Amniotic epithelial cell (primary cell): ENCODE measurements at places on chromosomes 7 and 10.

- peak; percentile 7 for DNase-seq
Observed at GRCh38 chr10:63042256-63042655, 90.9 kb upstream of the NRBF2 start.

DNA sequence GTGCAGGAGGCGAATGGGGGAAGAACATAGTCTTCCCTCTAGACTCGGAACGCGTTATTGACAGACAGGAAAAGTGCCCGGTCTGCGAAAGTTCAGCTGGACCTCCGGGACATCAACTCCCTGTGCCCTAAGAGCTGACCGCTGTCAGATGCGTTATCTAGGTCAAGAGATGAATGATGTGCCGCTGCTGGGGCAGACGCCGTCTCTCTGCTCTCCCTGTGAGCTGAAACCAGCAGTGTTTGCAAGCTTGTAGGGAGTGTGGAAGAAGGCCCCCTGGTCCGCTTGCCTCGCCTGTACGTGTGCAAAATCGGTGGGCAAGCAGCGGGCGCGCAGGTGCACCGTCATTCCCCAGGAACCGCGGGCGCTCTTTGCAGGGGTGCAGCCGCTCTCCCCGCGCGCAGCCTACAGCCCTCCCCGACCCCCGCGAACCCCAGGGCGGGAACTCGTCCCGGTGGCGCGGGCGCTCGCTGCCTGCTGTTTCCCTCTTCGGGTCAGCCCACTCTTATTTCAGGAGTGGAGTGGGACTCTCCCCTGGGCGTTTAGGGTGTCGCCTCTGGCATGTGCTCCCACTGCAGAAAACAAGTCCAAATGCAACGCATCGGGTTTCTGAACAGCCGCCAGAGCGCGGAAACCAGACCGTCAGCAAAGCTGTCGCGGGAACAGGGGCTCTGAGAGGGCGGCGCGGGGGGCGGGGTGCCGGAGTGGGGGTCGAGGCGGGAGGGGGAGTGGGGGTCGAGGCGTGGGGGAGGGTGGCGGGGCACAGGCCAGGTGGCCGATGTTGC lies 1.8 kb upstream of the PFKFB3 start:
- peak; percentile 83 for DNase-seq

GRCh38 chr10:127498087-127498486 lies 51.0 kb upstream of the NPS start:
- DNase-seq = no peak

GRCh38 chr10:77392236-77392721 lies 245.3 kb downstream of the KCNMA1 start:
- peak; percentile 66 for DNase-seq

DNA sequence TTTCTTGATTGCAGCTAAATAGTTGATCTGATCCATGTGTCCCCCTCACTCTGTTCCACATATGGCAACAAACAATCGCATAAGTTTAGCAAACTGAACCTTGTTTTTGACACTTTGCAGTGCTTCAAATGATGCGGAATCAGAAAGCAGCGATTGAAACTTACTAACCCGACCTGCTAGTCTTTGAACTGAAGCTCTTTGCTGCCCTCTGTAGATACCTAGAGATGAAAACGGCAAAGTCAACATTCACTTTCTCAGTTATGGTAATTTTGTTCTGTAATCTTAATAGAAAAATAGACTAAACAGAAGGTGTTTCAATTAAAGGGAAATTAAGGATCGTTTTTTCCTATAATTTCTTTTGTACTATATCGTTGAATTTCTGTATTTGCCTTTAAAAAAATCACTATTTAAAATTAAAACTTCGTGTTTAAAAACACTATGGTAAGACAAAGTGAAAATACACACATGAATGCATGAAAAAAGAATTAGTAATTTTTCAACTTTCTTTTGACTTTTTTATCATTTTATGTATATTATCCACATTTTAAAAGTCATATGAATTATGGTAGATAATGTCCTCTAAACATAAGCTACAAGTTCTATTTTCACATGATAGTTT lies 276.5 kb downstream of the MAGI2 start:
- DNase-seq = peak; percentile 57

- peak; percentile 36 for DNase-seq
Observed at GRCh38 chr7:4753598-4754432, 21.6 kb upstream of the AP5Z1 start.

GRCh38 chr10:121540732-121541395 lies 57.4 kb downstream of the FGFR2 start:
- no peak for DNase-seq

GRCh38 chr7:55538538-55538937 lies 33.8 kb downstream of the VOPP1 start:
- DNase-seq = peak; percentile 98

DNA sequence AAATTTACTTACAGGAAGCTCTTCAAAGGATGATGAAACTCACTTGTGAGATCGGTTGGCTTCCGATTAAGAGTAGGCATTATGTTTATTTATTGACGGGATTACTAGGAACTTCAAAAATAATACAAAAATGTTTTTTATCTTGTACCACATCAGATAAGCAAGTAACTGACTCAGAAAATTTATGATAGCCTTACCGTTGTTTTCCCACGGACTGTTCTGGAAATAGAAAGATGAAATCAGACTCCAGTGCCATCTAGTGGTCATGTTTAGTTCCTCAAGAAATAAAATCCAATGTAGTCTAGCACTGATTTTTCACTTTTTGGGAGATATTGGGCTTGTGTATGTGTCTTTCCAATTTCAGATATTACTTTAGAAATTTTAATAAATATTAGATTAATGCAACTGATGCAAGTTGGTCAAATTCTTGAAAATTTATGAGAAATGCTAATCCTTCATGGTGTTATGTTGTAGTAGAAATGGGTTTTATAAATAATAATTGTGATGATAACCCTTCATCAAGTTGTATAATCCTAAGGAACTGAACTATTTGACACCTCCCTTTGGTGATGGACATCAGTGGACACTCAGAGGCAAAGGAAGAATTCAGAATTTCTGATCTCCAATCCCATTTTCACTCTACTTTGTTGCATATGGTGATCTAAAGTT lies 168.8 kb downstream of the TMEM26 start:
- peak; percentile 96 for DNase-seq

- no peak for DNase-seq
Observed at GRCh38 chr7:47480576-47481538, 101.1 kb downstream of the TNS3 start.

GRCh38 chr7:133230591-133231194 lies 22.2 kb upstream of the EXOC4 start:
- DNase-seq = peak; percentile 44

- no peak for DNase-seq
Observed at GRCh38 chr10:113020475-113020753, 70.4 kb downstream of the TCF7L2 start.

GRCh38 chr7:155531681-155532080 lies 14.7 kb downstream of the CNPY1 start:
- no peak for DNase-seq

GRCh38 chr10:7787150-7787856 lies 490 bp downstream of the KIN start:
- peak; percentile 29 for DNase-seq

DNA sequence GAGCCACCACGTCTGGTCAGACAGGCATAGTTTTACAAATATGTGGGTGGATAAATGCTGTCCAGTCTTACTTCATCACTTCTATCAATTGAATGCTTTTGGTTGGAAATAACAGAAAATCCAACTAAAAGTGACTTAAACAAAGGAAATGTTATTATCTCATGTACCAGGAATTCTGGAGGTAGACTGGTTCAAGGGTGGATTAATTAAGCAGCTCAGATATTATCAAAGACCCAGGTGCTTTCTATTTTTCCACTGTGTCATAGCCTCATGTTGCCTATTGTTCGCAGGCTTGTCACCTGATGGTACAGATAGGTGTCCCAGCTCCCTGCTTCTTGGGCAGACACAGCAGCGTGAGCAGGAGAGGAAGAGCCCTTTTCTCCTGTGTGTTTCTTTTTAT lies 156.1 kb upstream of the CTBP2 start:
- DNase-seq = no peak

GRCh38 chr10:79053081-79053434 lies 15.7 kb upstream of the ZMIZ1 start:
- DNase-seq = no peak

- no peak for DNase-seq
Observed at GRCh38 chr10:11517150-11517549, 94.3 kb downstream of the USP6NL start.

- peak; percentile 51 for DNase-seq
Observed at GRCh38 chr10:52574697-52575096, 197.9 kb downstream of the MBL2 start.

DNA sequence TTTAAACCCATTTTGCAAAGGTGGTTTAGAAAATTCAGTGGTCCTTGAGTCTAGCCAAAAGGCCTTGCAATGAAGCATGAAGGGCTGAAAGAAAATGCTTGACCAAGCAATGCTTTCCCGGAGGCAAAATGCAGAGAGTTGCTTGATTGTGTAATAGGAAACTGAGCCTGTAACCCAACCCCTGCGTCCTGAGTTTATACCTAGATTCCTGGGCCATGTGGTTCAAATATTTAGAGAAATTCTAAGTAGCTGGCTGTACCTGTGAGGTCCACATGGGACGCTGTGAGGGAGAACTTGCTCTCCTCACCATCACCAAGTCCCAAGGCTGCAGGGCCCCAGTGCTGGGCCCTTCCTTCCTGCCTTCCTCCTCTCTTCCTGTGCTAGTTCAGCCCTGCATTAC lies 45.7 kb downstream of the CXCL12 start:
- DNase-seq = no peak

DNA sequence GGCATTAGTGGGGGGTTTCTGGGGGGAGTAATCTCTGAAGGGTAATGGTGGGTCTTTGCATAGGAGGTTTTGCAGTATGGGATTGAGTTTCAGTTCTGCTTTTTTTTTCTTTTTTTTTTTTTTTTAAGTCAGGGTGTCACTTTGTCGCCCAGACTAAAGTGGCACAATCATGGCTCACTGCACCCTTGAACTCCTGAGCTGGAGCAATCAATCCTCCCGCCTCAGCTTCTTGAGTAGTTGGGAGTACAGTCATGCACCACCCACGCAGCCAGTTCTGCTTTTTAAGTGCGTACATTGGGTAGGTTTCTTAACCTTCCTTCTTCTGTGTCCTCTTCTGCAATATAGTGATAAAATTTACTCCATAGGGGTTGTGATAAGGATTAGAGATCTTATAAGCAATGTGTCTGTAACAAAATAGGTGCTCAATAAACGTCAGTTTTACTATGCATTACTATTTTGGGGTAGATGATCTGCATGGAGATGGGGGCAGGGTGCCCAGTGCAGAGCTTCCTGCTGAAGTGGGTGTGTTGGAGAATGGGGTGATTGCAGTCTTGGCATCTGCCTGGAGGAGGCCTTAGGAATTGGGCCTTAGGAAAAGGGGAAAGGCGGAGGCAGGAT lies 9.6 kb downstream of the KAZALD1 start:
- DNase-seq = peak; percentile 82

DNA sequence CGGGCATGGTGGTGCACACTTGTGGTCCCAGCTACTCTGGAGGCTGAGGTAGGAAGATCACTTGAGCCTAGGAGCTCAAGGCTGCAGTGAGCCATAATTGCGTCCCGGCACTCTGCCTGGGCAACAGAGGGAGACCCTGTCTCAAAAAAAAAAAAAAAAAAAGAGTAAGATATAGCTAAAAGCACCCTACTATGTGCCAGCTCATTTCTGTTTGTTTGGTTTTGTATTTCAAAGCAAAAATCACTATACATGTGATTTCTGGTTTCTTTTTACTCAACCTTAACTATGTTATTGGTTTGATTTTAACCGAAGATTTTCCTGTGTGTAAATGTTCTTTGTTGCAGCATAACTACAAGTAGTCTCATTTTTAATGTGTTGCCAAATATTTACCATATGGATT lies 66.5 kb upstream of the RSBN1L start:
- no peak for DNase-seq

DNA sequence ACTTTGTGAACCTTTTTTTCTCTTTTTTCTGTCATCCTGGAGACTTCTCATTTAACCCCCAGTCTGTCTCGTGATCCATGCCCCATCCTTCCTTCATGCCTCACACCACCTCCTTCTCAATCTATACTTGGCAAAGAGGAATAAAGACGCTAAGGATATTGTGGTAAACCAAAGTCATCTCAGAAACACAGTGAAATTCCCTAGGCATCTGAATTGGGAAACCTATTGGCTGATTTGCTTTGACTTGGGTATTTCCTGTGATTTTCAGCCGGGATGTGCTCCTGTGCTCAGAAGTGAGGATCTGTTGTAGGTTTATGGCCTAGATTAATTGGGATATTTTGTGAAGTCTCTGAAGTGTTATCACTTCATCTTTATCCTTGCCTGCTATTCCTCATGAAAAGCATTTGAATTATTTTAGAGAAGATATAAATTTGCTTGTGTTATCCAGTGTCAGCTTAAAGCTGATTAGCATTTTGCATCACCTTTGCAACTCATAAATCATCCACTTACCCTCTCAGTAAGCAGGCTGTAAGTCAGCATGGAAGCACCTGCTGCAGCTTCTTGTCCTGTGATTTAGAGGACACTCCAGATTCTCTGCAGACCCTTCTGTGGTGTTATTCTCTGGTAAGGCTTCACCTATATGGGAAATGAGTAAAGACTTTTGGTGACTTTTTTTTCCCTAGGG lies 138.0 kb downstream of the AUTS2 start:
- no peak for DNase-seq

DNA sequence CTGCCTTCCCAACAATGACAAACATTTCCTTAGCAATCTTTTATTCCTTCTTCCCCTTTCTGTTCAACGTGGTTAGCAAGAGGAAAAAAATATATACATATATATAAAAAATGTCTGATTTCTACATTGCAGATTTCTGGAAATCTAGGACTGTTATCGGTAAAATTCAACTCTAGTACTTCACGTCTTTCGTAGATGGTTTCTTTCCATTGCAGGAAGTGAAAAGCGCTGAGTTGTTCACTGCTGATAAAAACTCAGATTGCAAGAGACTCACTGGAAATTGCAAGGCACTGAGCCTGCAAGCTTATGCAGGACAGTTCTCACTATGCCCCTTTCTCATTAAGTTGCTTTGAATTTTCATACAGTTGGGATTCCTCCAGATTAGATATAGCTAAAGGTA lies 23.9 kb downstream of the KIN start:
- no peak for DNase-seq

DNA sequence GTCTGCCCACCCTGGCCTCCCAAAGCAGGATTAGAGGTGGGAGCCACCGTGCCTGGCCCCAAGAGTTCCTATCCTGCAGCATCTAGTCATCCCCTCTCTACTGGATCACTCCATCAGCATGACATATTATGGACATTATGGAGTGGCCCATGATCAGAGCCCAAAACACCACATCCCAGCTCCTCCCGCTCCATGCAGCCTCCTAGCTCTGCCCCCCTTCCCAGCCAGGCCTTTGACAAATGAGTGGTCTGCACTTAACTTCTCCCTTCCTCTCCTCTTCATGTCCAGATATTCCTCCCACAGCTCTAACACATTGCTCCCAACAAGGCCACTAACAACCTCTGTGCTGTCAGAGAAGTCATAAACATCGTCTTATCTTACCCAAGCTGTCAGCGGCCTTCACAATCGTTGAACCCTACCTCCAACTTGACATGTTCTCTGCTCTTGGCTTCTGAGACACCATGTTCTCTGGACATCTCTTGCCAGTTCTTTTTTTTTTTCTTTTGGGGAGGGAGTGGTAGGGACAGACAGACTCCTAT lies 187.6 kb downstream of the NSUN6 start:
- DNase-seq = no peak

GRCh38 chr7:154425271-154425670 lies 373.1 kb downstream of the DPP6 start:
- DNase-seq = no peak
